OCI-M1 (cell line): ENCODE measurements at places on chromosomes 12 and 14.

GRCh38 chr12:93591137-93591868 lies 18.8 kb downstream of the SOCS2 start:
- peak; percentile 92 for DNase-seq

GRCh38 chr12:70365398-70365647 lies 767 bp upstream of the KCNMB4 start:
- DNase-seq: no peak

- peak; percentile 15 for DNase-seq
These were observed 18.1 kb downstream of the RAB21 start for GRCh38 chr12:71772735-71773134.

GRCh38 chr12:71646512-71646911 lies 17.1 kb downstream of the ZFC3H1 start:
- DNase-seq: no peak

- no peak for DNase-seq
These were observed 498.7 kb upstream of the RPL10L start for GRCh38 chr14:47150267-47150666.

DNA sequence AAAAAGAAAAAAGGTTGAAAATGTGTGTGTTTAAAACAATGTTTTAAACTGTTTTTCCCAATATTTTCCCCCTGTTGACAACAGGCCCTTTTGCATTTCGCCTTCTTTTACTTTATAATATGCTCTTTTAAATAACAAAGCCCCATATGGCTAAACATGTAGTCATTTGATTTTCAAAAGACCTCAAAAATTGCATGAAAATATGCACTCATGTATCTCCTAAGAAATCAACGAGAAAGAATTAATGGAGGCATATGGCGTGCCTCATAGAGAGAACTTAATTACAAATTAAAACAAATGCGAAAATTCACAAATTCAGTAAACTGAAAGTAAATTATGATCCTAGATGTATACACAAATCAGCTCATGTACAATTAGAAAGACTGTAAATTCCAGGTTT lies 202.6 kb upstream of the FOXN3 start:
- no peak for DNase-seq

- no peak for DNase-seq
These were observed 849.8 kb downstream of the TMTC2 start for GRCh38 chr12:83536496-83536895.
